EH (cell line): ENCODE measurements at places on chromosomes 2 and 18.

GRCh38 chr2:176561706-176562105 is 292.5 kb downstream of the MTX2 start:
- peak; percentile 14 for DNase-seq

DNA sequence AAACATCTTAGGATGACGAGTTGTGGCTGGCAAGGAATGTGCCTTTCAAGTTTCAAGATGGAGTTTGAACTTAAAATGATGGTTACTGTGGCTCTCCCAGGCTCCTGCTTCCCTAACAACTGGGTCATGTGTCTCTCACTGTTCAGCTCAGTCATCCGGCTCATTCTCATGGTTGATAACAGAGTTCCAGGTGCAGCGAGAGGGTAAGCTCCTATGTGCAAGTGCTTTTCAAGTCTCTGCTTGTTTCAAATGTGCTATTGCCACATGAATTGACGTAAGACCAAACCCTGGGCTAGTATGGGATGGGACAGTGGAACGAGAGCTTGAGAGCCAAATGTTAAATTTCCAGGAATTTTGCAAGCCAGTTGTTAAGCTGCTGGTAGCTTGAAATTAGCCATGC is 19.5 kb upstream of the PUM2 start:
- no peak for DNase-seq

DNA sequence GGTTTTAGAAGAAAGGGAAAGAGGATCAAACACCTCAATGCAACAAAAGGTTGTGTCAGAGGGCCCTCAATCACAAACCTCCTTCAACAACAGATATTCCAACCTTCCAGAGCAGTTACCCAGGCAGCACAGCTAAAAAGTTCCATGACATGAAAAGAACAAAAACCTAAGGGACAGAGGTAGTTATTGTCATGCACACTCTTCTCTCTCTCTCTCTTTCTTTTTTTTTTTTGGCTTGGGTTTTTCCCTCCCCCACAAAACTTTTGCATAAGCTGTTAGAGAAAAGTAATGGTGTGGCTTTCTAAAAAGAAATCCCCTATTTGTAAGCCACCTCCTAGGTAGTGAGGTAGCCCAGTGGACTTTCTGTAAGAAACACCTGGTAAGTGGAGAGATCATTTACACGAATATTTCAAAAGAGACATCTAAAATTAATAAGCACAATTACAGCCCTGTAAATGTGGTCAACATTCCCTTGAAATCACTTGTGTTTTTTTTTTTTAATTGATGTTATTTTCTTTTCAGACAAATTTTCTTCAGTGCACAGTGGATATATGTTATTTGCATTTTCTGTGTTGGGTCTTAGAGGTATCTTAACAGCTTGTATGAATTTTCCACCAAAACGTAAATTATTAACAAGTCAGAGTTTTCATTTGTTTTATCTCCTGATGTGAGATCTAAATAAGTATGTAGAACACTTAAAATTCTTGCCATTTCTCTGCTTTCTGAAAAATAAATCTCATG is 48.4 kb downstream of the ZEB2 start:
- DNase-seq, result no peak

GRCh38 chr2:127448526-127448925 is 30.3 kb downstream of the PROC start:
- DNase-seq, result peak; percentile 79

GRCh38 chr2:12487253-12488004 is 229.3 kb upstream of the TRIB2 start:
- no peak for DNase-seq

- DNase-seq, result no peak
Measured at GRCh38 chr2:240250150-240250984, 109.9 kb upstream of the OTOS start.

- DNase-seq, result no peak
Measured at GRCh38 chr2:196925051-196925767, 1.3 kb downstream of the PGAP1 start.

DNA sequence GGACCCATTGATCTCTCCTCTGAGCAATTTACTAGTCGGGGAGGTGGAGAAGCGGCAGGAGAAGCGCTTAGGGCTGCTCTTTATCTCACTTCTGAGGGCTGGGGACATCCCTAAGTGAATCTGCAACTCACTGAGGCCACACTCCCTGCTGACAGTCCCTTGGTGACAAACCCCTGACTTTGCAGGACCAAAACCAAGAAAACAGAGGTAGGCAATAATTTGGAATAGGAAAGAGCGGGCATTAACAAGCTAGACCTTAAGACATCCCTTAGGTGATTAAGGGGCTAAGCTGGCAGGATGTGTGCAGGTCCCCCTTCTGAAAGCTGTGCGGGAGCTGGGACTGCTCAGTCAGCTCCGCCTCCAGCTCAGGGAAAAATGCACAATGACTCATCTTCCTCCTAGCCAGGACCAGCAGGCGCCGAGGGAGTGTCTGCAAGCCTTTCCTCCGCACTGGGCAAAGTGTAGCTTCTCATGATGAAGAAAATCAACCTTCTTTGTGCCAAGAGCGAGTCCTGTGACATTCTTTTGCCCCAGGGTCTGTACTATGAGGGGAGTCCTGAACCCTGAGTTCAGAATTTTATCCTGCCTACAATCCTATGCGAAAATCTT is 63.3 kb downstream of the BOD1L2 start:
- peak; percentile 81 for DNase-seq

DNA sequence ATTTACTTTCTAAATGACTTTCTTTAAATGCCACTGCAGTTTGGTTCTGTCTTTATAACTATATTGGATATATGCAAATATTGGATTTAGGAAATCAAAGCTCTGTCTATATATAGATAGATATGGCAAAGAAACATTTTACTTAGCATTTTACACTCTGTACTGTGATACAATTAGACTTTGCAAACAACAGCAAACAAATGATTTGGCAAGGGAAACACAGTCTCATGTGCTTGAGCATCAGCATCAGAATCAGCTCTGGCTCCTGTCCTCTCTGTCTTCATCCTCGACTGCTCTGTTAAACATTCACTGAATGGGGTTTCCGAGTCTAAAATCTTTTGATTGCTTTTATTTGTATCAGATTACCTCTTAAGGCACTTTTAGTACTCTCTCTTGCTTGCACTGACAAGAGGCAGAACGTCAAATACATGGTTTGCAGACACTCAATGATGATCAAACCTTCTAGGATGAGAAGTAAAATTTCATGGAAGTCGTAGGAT is 176.8 kb upstream of the LRP1B start:
- no peak for DNase-seq

DNA sequence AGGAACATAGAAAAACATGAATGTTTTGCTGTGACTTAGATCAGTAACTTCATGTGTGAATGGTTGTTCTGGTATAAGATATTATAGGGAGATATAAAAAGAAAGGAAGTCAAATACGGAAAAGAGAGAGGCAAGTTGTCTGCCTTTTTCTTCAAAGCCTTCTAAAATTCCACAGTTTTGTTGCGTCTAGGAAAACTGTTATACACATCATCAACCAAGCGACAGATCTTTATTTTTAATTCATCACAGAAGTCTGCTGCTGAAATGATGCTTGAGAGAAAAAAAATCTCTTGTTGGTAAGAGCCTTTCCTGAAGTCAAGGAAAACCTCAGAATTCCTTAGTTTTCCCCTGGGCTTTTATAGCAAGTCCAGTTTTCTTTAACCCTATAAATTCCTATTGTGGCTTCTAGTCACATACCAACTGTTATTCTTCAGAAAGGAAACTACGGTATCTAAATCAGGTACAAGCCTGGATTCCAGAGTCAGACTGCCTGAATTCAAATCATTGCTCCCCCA is 36.3 kb upstream of the TANC1 start:
- DNase-seq, result peak; percentile 55

- DNase-seq, result no peak
Measured at GRCh38 chr18:64674694-64675093, 525.8 kb upstream of the LINC00305 start.

- no peak for DNase-seq
Measured at GRCh38 chr2:168165985-168166901, 81.2 kb downstream of the STK39 start.

DNA sequence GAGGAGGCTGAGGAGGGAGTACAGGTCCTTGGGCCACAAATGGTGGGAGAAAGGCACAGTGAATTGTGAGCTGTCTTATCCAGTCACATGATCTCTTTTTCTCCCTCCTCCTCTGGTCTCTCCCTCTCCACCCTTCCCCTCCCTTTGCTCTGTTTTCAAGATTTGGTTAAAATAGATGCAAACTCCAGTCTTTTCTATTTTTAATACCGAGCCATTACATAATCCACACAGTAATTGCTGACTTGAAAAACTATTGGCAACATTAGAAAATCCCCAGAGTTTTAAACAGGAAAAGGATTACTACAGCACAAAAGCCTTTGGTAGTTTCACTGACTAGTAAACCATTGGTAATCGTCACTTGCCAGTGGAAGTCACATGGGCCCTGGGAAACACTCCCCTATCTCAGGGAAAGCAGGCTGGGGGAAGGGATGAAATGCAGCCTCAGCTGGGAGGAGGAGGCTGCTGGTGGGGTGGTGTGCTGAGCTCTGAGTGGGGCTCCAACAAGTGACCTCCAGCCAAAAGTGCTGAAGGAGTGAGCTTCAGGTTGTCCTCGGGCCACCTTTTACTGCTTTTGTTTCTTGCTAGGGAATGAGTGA is 57.4 kb upstream of the PCBP1 start:
- peak; percentile 64 for DNase-seq

DNA sequence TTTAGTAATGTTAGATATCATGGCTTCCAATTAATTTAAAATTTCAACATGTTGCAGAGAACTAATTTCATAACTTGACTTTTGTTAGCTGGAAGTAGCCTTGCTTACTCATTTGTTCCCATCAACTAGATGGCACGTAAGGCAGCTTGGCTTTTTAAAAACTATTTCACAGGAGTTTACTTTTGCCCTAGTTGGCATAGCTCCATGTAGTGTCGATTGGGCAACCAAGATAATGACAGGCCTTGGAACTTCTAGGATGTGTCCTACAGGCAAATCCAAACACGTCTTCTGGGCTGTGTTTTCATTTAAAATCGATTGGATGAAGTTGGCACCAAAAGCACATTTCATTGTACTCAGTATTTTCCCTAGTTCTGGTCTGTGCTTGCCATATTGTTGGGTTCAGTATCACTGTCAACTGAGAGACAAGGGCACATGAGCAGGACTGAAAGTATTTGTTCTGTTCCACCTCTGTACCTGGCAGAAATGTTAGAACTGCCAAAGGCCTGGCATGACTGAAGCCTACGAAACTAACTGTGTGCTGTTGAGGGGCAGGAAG is 29.4 kb downstream of the HADHB start:
- DNase-seq, result peak; percentile 94

GRCh38 chr2:216082805-216083204 is 1.1 kb downstream of the TMEM169 start:
- no peak for DNase-seq

- no peak for DNase-seq
Measured at GRCh38 chr2:70830366-70830765, 5.2 kb downstream of the CD207 start.

GRCh38 chr2:198277181-198277580 is 472.8 kb downstream of the PLCL1 start:
- no peak for DNase-seq

GRCh38 chr2:187566266-187566665 is 12.0 kb upstream of the TFPI start:
- DNase-seq, result no peak

DNA sequence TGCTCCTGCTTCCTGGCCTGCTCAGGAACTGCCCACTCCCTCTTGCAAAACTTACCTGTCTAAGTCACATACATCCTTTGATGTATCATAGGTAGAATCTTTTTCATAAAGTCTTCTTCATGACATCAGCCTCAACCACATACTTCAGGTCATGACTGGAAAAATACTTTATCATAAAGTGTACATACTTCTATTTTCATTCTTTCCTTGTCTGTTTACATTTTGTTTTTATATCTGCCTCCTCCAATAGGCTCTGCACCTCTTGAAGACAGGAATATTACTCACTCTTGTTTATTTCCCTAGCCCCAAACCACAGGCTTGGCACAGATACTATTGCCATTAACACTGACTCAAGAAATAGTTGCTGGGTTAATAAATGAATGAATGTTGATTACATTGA is 43.6 kb upstream of the ZNF804A start:
- DNase-seq, result peak; percentile 1
